ENCODE measurements at places on chromosomes 13 and 19.

DNA sequence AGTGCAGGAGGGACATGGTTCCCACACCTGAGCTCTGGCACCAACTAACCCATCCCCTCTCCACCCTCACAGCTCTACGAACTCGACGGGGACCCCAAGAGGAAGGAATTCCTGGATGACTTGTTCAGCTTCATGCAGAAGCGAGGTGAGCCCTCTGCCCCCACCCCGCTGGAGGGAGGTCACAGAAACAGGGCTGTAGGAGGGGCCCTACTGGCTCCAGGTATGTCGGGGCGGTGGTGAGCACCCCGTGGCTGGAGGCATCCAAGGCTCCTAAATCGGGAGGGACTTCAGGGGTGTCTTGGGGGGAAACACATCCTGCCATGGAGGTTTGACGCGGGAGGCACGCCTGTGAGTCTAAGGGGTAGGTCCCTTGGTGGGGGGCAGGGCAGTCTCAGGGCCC, 24.1 kb upstream of the WDR18 start:
- no peak for DNase-seq

GRCh38 chr19:35081201-35081600, 34.4 kb upstream of the FXYD3 start:
- DNase-seq: no peak

- no peak for DNase-seq
Measured at GRCh38 chr19:7883796-7884570, 4.3 kb upstream of the LRRC8E start.

GRCh38 chr13:100154842-100155416, 66.0 kb downstream of the PCCA start:
- no peak for DNase-seq

- no peak for DNase-seq
Measured at GRCh38 chr19:20070691-20071090, 7.1 kb upstream of the ZNF90 start.

- no peak for DNase-seq
Measured at GRCh38 chr13:40429706-40430545, 236.5 kb downstream of the FOXO1 start.

- DNase-seq: no peak
Measured at GRCh38 chr13:26310470-26310869, 56.5 kb downstream of the CDK8 start.

DNA sequence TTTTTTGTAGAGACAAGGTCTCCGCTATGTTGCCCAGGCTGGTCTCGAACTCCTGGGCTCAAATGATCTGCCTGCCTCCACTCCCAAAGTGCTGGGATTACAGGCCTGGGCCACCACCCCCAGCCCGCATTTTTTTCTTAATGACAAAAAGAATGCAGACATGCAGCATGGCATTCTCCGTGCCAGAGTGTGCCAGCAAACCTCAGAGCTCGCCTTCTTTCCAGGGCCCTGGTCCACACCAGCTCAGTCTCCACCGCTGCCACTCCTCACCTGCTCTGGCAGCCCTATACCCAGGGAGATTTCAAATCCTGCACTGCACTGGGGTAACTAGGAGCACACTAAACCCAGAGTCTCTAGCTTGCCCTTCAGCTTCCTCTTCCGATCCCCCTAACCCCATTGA, 41.7 kb downstream of the ZIC5 start:
- DNase-seq: no peak

GRCh38 chr13:110811771-110812120, 98.2 kb downstream of the ING1 start:
- DNase-seq: no peak

All from stimulated activated CD8-positive, alpha-beta memory T cell treated with anti-CD3 and anti-CD28 coated beads, Interleukin-2, amount 100 ng/mL, for 48 hours (primary cell).